ENCODE measurements at places on chromosomes 6 and 20.

GRCh38 chr6:25336996-25337395 is 57.8 kb downstream of the CARMIL1 start:
- no peak for DNase-seq

DNA sequence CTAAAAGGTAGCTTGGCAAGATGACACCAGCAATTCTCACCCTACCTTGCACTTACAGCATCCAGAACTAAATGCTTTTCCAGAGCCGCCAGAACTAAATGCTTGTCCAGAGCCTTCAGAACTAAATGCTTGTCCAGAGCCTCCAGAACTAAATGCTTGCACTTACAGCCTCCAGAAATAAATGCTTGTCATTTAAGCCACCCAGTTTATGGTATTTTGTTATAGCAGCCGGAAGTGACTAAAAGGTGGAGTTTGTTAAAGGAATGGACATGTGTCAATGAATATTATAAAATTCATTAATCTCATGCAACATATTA is 133.5 kb downstream of the GPX5 start:
- no peak for DNase-seq

GRCh38 chr6:137033828-137034227 is 10.9 kb downstream of the IL20RA start:
- peak; percentile 47 for DNase-seq

GRCh38 chr6:34506718-34507117 is 40.8 kb downstream of the PACSIN1 start:
- DNase-seq = no peak

GRCh38 chr6:143465546-143465945 is 14.9 kb downstream of the PEX3 start:
- no peak for DNase-seq

DNA sequence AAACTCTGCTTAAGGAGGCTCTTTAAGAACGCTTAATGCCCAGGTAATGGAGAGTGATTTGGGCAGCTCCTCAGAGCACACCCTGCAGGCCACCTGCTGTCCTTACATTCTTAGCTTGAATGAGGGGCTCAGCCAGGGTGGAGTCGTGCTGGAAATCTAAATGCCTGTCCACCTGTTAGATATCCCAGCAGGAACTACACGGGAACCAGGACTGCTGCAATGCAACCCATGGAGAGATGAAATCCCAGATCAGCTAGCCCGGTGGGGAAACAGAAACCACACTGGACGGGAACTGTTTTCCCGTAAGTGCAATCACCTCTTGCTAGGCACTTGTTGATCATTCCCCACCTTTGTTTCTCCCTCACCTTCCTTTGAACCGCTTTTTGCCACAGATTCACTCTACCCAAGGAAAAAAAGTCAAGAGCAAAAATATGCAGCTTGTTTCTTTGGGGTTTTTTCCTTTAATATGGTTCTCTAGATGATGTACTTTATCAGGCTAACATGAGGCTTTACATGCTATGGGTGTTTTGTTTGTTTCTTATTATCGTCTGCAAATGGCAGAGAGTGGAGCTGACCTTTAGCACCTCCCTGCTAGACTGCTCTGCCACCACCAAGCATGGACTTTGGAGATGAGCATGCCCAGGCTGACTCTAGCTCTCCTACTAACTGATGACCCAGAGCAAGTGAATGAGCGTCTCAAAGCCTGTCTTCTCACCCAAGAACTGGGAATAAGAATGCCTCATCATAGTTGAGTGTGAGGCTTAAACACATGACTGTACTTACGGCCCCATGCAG is 125.9 kb upstream of the TNFAIP3 start:
- no peak for DNase-seq

DNA sequence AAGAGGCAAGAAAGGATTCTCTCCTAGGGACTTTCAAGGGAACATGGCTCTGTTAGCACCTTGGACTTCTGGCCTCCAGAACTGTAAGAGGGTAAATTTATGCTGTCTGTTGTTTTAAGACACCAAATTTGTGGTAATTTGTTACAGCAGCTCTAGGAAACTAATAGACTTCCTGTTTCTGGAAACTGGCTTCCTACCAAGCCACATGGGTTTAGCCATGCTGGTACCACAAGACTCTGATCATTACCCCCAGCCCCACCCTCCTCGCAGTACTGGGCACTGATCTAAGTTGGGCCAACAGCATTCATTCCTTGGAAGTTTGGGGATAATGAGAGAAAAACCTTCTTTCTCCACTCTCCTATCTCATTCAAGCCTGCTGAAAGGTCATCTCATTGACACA is 109.5 kb upstream of the SMLR1 start:
- DNase-seq = no peak

GRCh38 chr6:104705095-104705707 is 154.5 kb downstream of the HACE1 start:
- peak; percentile 36 for DNase-seq

DNA sequence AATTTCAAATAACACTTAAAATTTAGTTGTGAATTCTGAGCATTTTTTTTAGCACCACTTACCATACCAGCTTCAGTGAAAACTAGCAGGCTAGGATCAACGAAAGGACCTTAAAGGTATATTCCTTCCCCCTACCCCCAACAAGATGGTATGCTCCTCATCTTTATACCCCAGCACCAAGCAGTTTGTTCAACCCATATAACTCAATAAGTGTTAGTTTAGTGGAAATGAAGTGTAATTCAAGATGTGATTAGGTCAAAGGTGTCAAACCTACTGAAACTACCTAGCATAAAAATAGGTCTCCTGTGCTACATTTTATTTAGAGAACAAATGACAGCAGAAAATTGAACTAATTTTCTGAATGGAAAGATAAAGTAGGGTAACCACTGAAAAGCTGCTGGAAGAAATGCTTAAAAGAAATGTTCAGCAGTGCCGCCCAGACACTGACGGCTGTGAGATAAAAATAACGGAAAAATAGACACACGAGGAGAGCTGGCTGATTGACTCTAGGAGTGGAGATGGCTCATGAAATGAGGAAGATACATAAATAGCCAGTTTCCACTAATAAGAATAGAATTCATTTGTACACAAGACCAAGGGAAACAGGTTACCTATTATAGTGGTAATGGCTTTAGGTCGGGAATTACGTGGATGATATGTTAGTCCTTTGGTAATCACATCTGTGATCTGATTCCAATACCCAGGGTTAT is 94.8 kb downstream of the IPCEF1 start:
- no peak for DNase-seq

DNA sequence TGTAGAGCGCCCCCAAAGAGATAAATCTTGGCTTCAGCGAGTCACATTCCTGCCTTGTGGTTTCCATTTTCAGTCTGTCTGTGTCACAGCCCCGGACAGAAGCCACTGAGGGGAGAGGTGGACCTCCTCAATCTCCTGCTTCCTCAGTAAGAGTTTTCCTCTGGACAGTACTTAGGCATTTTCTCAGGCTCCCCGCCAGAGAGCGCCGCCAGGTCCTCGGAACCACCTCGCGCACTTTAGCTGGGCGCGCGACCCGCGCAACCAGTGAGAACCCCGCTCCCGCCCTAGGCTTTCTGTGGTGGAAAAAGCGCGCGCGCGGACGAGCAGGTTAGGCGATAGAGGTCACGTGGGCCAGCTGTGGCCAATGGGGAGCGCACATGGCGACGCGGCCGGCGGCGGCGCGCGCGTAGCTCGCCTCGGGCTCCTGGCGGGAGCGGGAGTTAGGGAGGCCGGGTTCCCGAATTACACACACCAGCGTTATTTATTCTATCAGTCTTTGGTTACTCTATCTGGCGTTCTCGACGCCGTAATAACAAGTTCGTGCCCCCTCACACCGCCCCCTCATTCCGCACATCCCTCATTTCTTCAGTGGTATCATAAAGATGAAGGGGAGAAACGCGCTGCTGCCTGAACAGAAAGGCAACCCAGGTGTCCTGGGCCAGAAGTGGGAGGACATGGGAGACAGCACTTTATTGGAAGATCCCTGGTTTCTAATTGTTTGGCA is 19.4 kb downstream of the PXT1 start:
- DNase-seq = peak; percentile 99

- DNase-seq = no peak
Observed at GRCh38 chr20:59663513-59664060, 59.2 kb downstream of the PHACTR3 start.

GRCh38 chr20:3164043-3164762 is 4.5 kb upstream of the FASTKD5 start:
- no peak for DNase-seq

DNA sequence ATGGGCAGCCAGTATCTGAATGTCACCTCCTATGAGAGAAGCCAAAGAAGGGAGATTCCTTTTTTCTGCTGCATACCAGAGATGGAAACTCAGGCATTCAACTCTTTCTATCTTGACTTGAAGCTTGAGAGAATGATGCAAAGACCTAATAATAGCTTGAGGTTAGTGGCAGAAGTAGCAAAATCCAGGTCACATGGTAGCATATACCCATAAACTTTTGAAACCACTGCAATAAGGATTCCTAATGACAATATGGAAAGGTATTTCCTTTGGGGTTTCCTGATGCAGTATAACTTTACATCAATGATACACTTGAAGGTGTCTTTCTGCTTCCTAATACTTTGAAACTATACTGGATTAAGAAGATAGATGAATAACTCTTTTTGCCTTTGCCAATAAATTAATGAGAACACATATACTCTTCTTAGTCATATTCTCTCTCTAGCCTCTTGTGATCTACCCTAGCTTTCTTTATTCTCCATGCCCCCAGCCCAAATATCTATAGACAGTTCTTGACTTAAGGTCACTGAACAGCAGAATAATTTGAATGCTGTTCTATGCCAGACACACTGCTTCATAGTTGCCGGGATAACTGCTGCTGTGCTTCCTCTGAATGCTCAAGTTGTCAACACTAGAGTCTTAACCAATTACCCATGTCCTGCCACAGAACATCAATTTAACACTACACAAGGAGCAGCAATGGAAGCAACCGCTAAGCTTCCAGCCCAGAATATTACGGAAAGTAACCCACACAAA is 155.5 kb upstream of the SIM1 start:
- DNase-seq = no peak

DNA sequence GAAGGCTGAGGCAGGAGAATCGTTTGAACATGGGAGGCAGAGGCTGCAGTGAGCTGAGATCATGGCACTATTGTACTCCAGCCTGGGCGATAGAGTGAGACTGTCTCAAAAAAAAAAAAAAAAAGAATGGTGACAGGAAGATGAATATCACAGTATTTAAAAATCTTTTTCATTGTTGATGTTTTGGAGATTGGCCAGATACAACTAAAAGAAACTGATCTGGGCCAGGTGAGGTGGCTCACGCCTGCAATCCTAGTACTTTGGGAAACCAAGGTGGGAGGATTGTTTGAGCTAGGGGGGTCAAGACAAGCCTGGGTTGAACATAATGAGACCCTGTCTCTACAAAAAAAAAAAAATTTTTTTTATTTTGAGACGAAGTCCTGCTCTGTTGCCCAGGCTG is 52.1 kb downstream of the TRAF3IP2 start:
- DNase-seq = no peak

DNA sequence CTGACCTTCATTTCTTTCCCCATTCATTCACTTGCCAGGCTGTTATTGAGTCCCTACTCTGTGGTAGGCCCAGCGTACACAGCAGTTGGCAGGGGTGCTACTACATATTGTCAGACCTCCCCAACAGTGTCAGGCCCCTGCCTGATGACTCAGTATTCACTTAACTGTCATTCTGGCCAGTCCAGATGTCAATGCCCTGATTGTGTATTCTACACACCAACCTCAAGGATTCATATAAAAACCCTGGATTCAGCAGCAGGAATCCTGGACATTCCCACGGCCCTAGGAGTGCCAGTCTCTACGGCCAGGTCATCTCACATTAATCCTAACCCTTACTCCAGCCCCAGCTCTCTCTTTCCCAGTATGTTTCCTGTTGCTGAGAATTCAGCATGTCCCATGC is 151.5 kb downstream of the TASP1 start:
- no peak for DNase-seq

DNA sequence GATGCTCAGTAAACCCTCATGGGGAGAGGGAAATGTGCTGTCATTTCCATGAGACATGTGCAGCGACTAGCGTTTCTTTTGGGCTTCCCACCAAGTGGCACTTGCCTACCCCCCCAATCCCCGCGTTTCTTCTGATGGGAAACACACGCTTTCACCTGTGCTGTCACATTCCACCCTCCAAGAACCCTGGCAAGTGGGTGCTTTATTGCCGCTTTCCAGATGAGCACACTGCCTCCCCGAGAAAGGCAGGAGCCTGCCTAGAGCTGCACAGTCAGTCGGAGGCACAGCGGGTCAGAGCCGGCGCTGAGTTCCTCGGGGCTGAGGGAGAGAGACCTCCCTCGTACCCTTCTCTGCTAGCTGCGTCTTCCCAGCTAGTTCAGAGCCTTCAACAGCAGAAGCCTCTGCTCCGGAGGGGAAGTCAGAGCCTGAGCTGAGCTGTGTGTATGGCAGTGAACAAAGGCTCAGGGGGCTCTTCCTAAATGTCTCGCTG is 12.3 kb upstream of the CCDC167 start:
- DNase-seq = no peak

DNA sequence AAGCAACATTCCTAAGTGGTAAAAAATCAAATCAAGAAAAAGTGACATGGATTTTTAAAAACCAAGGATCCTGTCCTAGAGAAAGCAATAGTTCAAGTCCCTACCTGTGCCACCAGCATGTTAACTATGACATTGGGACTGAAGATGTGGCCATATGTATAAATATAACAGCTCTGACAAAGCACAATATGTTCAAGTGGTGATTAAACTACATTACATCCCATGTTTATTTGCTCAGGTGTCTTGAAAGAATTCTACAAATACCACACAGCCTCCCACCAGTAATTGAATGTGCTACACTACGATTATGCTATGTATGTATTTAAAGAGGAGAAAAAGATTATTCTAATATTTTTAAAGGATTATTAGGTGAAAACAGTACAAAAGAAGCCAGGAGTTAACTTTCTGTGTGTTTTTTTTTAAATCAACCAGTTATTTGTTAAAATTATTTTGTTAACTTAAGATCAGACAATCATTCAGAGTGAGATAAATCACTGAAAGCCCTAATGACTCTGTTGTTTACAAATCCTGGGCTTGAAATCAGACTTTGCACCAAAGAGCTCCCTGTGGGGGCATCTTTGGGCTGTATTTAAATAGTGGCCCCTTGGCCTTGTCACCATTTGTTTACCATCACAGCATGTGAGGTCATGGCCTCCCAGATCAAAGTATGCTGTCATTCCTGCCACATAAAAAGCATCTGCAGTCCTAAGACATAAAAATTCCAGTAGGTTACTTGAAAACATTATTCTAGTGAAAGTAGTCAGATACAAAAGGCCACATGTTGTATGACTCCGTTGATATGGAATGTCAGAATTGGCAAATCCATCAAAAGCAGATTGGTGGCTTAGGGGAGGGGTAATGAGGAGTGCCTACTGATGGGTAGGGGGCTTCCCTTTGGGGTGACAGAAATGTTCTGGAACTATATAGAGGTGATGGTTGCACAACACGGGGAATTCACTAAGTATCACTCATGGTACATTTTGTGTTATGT is 17.1 kb downstream of the TTLL2 start:
- DNase-seq = no peak

- DNase-seq = no peak
Observed at GRCh38 chr20:54668271-54669039, 193.1 kb downstream of the DOK5 start.

- peak; percentile 41 for DNase-seq
Observed at GRCh38 chr20:19451923-19452295, 239.5 kb downstream of the SLC24A3 start.

All from femur (tissue), 1 donor.